ENCODE measurements at places on chromosomes 2 and 18.

DNA sequence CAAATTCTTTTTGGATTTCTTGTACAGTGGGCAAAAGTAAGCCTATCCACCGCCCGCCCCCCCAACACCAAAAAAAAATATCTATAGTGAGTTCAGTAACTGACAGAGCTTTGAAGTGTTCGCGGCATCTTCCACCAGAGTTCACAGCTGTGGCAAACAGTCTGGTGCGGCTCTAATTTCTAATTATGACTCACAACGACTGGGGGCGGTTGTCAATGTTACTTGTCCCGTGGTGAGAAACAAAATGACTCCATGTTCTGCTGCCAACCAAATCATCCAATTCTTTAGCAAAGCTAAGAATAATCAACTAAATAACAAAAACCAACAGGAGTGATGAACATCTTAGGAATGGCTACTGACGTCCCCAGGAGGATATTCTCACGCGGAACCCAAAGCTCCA lies 392.5 kb upstream of the SALL3 start:
- peak; percentile 15 for DNase-seq

- DNase-seq = peak; percentile 24
Measured at GRCh38 chr2:129233751-129234406, 745.6 kb upstream of the RAB6C start.

GRCh38 chr2:84914334-84914733 lies 8.9 kb downstream of the TMSB10 start:
- no peak for DNase-seq

GRCh38 chr2:212520340-212520739 lies 18.3 kb downstream of the ERBB4 start:
- peak; percentile 63 for DNase-seq

DNA sequence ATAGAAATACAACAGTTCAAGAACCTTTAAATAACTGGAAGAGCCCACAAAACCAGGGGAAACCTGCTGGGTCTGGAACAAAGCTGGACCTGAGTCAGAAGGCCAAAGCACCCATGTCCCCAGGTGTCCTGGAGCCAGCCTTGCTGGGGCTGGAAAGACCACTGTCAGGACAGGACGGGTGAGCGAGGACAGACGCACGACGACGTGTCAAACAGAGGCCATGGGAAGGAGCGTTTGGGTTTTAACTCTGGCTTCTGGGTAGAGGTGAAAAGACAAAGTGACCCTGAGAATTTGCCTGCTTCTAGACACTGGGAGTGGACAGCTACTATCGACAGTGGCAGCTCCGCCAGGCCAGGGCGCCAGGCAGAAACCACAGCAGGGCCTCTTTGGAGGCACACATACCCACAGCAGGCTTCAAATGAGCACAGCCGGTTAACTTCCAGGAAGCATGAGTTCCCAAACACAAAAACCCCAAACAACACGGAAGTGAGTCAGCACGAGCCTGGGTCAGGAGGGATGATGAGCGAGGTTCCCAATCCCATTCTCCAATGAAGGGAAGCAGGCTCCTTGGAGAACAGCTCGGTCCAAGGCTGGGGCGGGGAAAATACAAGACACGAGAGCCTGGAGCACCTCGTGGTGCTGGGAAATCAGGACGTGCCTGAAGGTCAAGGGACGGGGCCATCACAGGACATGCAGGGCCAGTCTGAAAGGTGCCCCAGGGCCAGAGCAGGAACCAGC lies 208.0 kb downstream of the TWIST2 start:
- DNase-seq = no peak

- DNase-seq = peak; percentile 37
Measured at GRCh38 chr2:181138816-181139215, 158.4 kb downstream of the UBE2E3 start.

- DNase-seq = no peak
Measured at GRCh38 chr2:173431191-173431590, 76.5 kb downstream of the CDCA7 start.

DNA sequence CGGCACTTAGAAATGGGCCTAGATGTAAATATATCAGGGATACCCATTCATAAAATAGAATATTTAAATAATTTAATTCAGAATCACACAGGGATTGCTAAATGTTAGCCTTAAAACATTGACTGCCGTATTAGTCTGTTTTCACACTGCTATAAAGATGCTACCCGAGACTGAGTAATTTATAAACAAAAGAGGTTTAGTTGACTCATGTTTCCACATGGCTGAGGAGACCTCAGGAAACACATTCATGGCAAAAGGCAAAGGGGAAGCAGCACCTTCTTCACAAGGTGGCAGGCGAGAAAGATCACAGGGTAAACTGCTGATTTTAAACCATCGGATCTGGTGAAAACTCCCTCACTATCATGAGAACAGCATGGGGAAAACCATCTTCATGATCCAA lies 223.6 kb upstream of the GULP1 start:
- no peak for DNase-seq

All from NCI-H69 (cell line).